ENCODE measurements at places on chromosomes 2 and 18.

DNA sequence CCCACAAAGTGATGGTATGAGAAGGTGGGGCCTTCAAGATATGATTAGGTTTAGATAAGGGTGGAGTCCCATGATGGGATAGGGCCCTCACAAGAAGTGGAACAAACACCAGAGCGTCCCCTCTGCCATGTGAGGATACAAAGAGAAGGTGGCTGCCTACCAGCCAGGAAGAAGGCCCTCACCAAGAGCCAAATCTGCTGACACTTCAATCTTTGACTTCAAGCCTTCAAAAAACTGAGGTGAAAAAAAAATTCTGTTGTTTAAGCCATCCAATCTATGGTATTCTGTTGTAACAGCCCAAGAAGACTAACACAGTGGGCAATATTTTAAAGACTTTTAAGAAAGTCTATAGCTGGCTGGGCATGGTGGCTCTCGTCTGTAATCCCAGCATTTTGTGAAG is 522.1 kb downstream of the NRXN1 start:
- no peak overlapping the region for H3K4me3 ChIP-seq
- no peak for DNase-seq
- no peaks in the 10 kb centered on the region for H3K4me1 ChIP-seq

- H3K27ac ChIP-seq, result no peak overlapping the region
These were observed 10.7 kb downstream of the BABAM2 start for GRCh38 chr2:27901234-27901633.

DNA sequence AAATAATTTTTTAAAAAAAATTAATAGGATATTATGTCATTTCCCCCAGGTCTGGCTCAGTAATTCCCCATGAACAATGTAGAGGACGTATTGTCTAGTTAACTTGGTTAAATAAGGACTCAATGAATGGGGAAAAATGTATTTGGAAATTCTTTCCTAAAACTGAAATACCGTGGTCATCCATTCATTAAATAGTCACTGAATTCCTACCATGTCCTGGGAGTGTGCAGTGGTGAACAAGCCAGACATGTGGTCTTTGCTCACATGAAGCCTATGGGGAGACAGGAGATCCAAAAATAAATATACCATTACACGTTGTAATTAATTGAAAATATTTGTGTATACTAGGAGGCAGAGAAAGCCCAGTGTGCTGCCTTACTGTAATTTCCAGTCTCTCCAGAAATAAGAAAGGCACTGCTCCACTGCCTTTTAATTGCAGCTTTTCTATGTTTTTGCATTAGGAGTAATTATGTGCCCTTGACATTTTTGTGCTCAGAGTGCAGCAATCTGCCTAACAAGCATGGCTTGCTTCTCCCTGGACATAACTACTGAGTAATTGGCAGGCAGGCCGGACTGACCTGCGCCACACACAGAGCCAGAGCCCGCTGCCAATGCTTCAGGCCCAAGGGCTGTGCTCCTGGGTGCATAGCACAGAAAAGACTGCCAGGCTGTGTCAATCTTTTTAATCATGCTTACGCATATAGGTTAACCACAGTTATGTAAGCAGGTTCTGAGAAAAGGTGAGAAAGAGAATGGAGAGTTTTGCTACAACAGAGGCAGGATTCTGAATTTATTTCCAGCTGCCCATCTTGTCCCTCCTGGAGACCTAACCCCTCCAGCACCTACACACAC is 22.2 kb upstream of the TTC39C start:
- peaks cover 26% of the 10 kb centered on the region for H3K4me1 ChIP-seq
- no peak overlapping the region for H3K4me3 ChIP-seq
- no peaks in the 10 kb centered on the region for H3K36me3 ChIP-seq

DNA sequence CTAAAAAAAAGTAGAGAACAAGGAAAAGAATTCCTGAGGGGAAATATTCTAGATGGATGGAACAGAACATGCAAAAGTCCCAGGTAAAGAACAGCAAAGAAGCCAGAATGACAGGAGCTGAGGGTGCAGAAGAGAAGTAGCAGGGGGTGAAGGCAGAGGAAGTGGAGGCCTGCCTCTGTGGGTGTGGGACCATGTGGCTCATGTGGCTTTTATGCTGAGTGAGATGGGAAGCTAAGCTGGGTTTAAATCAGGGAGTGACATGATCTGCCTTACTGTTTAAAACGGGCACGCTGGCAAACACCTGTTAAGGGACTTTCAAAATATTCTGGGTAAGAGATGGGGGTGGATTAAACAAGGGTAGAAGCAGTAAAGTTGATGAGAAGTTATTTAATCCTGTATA is 40.0 kb downstream of the GKN2 start:
- no peaks in the 10 kb centered on the region for H3K27me3 ChIP-seq
- no peaks in the 10 kb centered on the region for H3K36me3 ChIP-seq
- no peak for DNase-seq
- H3K4me1 ChIP-seq, result peaks cover 23% of the 10 kb centered on the region
- H3K27ac ChIP-seq, result no peak overlapping the region

DNA sequence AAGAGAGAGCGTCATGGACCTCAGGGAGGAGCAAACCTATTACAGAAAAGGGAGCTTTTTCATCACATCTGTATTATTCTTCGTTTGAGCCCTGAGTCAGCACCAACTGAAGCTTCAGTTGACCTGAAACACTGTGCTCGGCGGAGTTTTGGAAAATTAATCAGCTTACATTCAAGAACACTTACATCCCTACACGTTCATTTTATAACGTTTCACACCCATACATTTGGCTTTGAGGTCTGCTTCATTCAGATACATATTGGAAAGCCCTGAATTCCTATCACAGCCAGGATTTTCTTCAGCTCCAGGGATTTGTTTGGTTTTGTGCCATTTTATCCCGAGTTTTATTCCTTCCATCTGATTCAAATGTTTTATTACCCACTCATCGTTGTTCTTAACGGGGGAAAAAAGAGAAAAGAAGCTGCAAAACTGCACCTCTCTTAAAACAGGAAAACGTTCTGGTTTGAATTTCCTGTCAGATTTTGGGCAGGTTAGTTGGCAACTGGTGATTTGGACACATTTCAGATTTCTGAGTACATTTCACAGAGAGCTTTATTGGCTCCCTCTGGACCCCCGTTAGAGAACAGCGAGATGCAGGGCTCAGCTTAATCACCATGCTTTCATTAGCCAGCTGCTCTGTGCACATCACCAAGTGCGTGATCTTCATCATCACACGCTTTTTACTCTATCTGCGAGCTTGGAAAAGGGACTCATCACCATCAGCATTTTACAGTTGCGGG is 88.8 kb downstream of the CDC42EP3 start:
- no peak for DNase-seq
- no peaks in the 10 kb centered on the region for H3K27me3 ChIP-seq
- no peaks in the 10 kb centered on the region for H3K36me3 ChIP-seq
- H3K4me3 ChIP-seq, result no peak overlapping the region

All from suprapubic skin (tissue), 4 donors.